ENCODE measurements at places on chromosomes 4 and X.
A peak's percentile ranks its signal among the peaks of the same experiment; 100 is the strongest.

GRCh38 chr4:88618782-88619485 is 26.7 kb downstream of the HERC3 start:
- no peak for DNase-seq

- DNase-seq: no peak
These were observed 192.6 kb upstream of the FAM241A start for GRCh38 chr4:111952688-111953087.

GRCh38 chr4:1882850-1883271 is 11.7 kb downstream of the NSD2 start:
- DNase-seq: no peak

DNA sequence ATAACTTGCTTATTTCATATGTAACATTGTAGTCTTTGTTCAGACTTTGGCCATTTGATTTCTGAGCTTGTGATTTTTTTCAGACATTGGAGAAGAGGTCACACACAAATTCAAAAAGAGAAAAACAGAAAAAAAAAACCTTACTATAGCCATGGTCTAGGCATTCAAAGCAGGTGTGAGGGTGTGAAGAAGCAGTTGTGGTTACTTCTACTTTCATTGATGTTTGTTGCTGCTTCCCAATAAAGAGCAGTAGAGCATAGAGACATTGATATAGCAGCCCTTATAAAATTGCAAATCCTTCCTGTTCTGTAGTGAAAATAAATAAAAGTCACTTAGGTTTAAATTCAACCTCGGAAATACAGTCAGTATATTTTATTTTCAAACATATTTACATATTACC is 671.6 kb downstream of the GRXCR1 start:
- DNase-seq: no peak

DNA sequence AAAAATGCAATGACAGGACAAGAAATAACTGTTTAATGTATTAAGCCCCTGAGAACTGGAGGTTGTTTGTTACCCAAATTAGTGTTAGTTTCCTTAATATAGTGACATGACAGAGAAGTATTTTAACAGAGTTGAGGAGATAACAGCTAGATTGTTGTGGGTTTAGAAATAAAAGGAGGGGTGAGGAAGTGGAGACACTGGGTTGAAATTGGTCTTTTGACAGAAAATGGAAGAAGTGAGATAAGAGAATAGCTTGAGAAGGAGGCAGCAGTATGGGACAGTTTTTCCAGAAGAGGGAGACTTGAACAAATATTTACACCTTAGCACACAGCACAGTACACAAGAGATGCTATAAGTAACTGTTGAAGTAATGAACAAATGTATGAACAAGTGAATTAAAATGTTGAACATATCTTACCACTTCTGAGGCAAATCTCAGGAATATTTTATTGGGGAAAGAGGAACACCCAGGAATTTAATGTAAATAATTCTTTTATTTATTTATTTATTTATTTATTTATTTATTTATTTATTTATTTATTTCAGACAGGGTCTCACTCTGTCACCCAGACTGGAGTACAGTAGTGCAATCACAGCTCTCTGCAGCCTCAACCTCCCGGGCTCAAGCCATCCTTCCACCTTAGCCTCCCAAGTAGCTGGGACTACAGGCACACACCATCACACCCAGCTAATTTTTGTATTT is 58.0 kb upstream of the EGFL6 start:
- no peak for DNase-seq

GRCh38 chr4:89356086-89356485 is 48.5 kb upstream of the GPRIN3 start:
- DNase-seq: no peak

DNA sequence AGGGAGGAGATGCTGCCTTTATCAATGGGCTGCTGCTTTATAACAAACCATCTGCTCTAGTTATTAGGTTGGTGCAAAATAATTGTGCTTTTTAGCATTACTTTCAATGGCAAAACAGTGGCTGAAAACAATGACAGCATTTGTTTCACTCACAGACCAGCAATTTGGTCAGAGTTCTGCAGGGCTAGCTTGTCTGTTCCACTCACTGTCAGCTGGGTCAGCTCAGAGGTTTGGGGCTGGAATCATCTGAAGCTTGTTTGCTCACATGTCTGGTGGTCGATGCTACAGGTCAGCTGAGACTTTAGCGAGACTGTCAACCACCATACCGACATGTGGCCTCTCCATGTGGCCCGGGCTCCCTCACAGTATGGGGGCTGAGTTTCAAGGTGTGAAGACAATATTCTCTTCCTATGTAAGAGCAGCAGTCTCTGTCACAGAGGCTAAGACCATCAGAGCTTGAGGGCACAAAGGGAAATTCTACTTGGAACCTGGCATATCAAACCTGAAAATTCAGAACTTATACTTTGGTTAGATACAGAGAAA is 81.3 kb upstream of the LIMCH1 start:
- no peak for DNase-seq

DNA sequence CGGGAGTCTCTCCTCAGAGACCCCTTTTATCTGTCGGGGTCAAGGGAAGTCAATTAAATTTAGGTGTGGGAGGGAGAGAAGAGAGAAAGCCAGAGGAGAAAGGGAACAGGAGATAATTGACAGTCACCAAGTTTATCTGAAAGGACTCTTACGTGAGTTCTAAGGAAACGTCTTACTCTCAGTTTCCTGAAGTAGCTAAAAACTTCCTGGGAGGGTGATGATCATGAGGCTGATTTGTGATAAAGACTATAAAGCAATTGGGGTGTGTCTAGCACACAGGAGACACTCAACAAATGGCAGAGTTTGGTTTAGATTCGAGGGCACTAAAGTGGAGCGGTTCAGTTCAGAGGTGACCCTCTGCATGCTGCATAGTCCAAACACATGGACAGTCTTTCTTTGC is 254.1 kb downstream of the FBXW7 start:
- no peak for DNase-seq

DNA sequence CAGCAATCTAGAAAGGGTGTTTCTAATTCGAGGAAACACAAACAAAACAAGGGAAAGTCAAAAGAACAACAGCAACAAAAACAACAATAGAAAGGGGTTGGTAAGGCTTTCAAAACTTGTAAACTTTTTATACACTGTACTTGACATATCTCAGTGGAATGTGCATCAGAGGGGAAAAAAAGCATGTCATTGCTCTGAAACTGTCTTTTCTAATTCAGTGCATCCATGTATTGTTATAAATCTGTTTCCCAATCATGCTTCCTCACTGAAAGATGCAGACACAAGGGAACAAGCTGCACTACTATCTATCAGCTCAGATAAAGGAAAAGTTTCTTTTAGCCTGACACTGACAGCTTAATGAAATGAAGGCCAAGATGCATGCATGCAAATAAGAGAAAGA is 44.2 kb upstream of the PCDH18 start:
- DNase-seq: no peak

DNA sequence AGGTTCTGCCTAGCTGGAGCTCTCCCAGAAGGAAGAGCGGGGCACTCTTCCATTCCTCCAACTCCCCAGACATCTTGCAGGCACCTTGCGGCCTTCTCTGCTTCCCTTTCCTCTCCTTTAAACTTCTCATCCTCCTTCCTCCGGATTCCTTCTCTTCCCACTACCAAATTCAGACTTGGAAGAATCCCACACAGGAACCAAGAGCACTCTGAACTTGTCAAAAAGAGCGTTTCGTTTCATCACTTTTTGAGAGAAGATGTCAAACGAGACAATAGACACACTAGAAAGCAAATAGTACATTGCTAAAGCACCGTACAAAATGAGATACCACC is 512 bp upstream of the UCP1 start:
- no peak for DNase-seq

- no peak for DNase-seq
These were observed 314.2 kb downstream of the RAB28 start for GRCh38 chr4:13169731-13170525.

GRCh38 chr4:2304321-2304876 is 42.5 kb upstream of the MXD4 start:
- DNase-seq: no peak

DNA sequence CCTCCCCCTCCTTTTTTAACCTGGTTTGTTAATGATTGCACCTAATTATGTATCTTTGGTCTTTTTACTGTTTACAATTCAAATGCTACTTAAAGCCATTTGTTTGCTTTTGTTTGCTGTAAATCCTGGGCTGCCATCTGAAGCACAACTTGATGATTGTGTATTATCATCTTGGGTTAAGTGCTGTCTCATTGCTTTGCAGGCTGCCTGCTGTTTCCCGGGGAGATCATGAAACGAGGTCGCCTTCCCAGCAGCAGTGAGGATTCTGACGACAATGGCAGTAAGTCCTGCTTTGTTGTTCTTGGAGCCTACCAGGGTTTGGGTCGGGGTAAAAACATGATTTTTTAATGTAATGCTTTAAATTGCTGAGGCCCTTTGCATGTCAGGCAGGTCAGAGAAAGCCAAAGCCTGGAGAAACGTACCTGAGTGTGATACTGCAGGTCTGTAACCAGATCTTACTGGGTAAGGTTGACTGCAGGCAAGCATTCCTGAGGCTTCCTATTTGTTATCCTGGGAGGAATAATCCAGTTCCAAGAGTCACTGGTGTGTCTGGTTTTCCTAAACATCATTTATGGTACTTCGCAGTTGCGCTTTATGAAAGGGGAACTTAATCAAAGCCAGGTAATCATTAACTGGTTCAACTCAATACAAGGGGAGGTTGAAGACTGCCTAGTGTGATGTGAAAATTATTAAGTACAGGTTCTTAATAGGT is 22.2 kb downstream of the JADE1 start:
- no peak for DNase-seq

- DNase-seq: no peak
These were observed 67.9 kb downstream of the FAM47C start for GRCh38 chrX:37075892-37076595.

DNA sequence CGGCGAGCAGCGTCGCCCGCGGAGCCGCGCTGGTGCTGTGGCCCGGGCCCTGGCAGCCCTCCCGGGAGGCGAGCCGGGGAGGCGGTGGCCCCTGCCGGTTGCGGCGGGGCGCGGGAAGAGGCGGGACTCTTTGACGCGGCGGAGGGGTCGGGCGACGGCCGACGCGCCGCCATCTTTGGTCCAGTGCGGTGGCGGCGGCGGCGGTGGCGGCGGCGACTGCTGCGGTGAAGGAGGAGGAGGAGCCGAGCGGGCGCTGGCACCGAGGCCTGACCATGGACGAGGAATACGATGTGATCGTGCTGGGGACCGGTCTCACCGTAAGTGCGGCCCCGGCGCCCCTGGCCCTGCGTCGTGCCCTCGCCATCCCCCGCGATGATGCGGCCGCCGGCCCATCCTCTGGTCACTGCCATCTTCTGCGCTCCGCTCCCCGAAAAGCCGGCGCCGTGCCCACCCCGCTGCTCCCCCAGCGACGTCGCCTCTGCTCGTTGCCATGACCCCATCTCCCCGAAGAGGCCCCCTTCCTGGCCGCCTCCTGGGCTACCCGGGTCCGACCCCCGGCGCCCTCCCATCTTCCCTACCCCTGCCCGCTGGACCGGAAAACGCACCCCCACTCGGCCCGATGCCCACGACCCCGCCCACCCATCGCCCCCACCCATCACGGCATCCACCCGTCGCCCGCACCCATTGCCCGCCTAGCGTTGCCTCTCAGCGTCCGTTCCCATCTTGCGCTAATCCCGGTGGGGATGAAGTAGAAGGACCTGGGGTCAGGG is at the start of gene GDI1:
GDI1 (plus strand) TSS at position 172 of the 770 bp plus-strand sequence; CDS start at position 273, 101 bp downstream.
- peak; percentile 46 for DNase-seq

- DNase-seq: no peak
These were observed 114.5 kb upstream of the KIT start for GRCh38 chr4:54543088-54543795.

GRCh38 chr4:176981074-176981473 is 188.4 kb upstream of the VEGFC start:
- no peak for DNase-seq

DNA sequence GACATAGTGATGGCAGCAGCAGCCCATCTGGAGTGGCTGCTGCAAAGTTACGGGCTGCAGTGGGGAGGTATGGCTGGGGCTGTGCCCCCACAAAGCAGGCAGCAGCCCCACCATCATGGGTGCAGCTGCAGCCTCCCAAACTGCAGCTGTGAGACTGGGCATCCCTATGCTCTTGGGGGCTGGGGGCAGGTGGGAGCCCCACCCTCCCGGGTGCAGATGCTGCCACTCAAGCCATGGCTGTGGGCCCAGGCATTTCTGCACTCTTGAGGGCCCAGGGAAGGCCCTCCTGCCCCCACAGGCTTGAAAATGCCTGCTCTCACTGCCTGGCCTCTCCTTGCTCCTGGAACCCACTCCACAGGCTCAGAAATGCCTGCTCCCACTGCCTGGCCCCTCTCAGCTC is 389.4 kb downstream of the TEX13C start:
- DNase-seq: no peak

- DNase-seq: no peak
These were observed 82.6 kb downstream of the LUZP4 start for GRCh38 chrX:115372152-115372551.

DNA sequence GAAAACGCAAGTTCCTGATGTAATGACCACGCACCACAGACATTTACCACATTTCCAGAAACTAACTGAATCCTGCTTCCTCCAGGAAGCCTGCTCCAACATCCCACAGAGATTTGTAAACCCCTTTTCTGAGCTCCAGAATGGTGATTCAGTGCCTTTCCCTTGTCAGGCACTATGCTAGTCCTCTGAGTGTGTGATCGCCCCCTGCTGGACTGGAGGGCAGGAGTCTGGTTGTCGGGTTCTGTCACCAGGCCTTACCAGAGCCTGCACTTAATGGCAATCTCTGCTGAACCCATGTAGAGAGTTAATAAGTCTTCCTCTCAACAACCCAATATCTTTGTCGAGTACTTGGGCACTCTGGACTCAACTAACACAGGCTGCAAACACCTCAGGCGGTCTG is 14.5 kb upstream of the KDM5C start:
- peak; percentile 53 for DNase-seq

DNA sequence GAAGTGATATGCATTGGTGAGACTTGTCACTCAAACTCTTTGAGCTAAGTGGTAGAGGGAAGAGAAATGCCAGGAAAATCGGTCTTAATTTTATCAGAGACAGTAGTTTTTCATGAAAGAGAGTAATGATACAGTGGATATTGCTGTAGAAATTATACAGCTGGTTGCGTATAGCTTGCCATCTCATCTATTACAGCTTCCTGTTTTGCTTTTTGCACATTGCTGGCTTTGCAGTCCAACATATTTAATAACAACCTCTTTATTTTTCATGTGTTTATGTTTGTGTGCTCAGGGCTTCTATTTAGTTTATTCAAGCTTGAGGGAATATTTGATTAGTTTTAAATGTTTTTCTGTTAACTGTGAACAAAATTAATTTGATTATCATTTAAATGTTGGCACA is 11.5 kb downstream of the SMAD1 start:
- no peak for DNase-seq

DNA sequence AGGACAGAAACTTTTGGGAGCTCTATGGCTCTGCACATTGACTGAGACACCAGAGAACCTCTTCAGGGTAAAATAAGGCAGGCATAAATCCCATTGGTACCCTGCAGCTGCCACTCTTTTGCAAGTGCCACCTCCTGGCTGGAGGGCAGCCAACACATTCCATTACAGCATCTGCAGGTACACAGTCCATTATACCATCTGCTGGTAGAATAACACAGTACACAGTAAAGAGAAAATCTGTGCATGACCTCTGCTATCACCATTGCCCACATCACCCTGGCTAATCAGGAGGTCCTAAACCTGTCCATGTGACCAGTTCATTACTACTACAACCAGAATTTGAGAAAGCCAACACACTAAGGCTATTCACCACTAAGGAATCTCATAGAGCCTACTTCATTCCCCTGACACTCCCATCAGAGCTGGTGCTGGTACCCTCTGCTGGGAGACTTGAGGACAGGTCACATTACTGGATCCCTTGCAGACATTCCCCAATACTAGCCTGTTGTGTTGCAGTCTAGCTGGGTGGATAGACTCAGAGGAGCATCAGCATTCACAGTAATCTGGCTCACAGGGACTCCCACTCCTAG is 176.2 kb upstream of the TACR3 start:
- DNase-seq: no peak

Measured in activated CD4-positive, alpha-beta T cell treated with anti-CD3 and anti-CD28 coated beads, Interleukin-2, amount 50 U/mL, for 16 hours (primary cell).